ENCODE measurements at places on chromosomes 3 and 15.
A peak's percentile ranks its signal among the peaks of the same experiment; 100 is the strongest.

DNA sequence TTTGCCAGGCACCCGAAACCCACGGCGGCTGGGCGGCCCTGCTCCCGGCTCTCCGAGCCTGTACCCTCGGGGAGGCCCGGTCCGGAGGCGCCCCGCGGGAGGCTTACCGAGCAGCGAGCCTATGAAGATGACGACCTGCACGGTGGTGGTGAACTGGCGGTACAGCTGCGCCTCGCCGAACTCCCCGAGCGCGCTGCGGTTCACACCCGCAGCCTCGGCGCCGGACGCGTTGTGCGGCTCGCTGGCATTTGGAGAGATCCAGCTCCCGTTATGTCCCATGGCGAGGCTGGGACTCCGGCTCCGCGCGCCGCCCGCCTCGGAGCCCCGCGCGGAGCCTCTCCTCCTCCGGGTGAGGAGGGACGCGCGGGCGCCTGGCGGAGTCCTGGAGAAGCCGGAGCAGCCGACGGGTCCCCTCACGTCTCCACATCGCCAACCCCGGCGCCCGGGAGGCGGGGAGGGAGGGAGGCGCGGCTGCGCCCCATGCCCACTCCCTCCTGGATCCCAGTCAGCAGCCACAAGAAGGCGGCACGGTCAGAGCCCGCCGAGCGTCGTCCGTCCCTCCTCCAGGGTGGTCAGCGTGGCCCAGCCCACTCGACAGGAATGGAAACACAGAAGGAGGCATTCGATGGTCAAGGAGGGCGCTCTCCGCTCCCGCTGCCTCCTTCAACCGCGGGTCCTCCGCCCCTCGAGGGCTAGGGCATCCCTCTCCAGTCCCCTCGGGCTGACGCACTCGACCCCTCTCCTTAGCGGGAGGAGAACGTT, at the start of gene GPR176:
TSS of gene GPR176 (minus strand) at position 519 of the 762 bp plus-strand sequence. CDS start at position 279, 240 bp downstream.
- DNase-seq: no peak

GRCh38 chr15:82531496-82532382, 8.5 kb downstream of the RPS17 start:
- DNase-seq: no peak

- DNase-seq: no peak
Measured at GRCh38 chr3:43093006-43093405, 12.9 kb downstream of the POMGNT2 start.

GRCh38 chr3:114155370-114155821, 23.5 kb downstream of the DRD3 start:
- peak; percentile 27 for DNase-seq

- DNase-seq: no peak
Measured at GRCh38 chr3:27568393-27568792, 84.2 kb upstream of the SLC4A7 start.

DNA sequence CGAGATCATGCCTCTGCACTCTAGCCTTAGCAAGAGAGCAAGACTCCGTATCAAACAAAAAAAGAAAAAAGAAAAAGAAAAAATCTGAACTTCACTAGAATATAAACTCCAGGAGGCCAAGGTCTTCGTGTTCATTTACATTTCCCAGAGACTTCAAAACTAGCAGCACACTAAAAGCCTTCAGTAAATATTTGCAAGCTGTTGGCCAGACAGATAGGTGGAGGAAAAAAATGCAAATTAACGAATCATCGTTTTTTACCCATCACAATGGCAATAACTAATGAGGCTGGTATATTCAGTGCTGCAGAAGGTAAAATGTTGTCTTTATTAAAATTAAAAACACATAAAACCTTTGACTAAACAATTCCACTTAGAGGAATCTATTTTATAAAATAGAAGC, 80.6 kb downstream of the CLASP2 start:
- no peak for DNase-seq

- DNase-seq: no peak
Measured at GRCh38 chr3:182092662-182093262, 381.0 kb downstream of the SOX2 start.

DNA sequence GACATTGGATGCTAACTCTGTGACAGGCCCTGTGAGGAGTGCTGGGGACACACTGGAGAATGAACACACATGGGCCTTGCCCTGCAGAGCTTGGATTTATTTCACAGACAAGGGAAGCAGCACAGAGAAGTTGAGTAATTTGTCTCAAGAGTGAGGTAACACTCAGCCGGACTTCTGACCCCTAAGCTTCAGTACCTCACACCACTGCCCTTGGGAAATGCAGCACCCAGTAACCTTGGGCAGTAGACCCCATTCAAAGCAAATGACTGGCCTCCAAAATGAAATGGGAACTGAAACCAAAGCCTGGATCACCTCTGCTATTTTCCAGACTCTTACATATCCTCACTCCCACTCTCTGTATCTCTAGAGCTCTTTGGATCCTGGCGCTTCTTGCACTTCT, 37.3 kb downstream of the RFT1 start:
- no peak for DNase-seq

DNA sequence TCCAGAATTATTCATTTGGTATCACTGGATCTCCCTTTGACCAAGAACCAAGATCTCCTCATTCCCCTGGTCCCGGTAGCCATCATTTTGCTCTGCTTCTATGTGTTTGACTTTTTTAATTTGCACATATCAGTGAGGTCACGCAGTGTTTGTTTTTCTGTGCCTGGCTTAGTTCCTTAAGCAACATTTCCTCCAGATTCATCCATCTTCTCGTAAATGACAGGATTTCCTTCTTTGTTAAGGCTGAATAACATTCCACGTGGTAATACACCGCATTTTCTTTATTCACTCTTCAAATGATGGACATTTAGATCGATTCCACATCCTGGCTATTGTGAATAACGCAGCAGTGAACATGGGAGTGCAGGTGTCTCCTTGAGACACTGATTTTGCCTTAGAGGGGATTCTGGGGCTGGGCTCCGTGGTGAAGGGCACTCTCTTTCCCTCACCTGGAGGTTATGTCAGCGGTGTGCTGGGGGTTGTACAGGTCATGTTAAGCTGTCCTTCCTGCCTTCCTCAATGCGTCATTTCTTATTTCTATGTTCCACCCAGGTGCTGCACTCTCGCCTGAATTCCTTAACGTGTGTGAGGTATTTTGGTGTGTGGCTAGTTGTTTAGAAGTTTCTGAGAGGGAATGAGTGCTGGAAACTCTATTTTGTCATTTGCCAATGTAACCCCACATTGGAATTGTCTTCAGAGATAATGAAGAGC, 212.2 kb downstream of the LPP start:
- DNase-seq: no peak

GRCh38 chr3:162103808-162104207, 607.2 kb downstream of the OTOL1 start:
- DNase-seq: no peak

- DNase-seq: no peak
Measured at GRCh38 chr3:15783361-15783969, 14.3 kb downstream of the ANKRD28 start.

DNA sequence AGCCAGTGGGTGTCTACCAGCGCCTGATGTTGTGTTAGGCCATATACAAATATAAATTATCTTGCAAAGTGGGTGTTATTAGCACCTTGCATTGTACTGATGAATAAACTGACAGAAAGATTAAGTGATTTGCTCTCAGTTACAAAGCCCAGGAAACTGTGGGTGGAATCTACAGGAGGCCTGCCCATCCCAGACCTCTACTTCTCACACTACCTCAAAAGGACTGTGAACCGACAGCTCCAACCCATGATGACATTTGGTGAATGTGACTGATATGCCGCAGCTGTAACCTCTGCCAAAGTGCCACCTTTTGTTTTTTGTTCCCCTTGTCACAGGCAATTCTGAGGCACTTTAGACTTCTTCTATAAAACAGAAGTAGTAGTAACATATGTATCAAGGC, 43.7 kb upstream of the KCNMB2 start:
- DNase-seq: no peak

DNA sequence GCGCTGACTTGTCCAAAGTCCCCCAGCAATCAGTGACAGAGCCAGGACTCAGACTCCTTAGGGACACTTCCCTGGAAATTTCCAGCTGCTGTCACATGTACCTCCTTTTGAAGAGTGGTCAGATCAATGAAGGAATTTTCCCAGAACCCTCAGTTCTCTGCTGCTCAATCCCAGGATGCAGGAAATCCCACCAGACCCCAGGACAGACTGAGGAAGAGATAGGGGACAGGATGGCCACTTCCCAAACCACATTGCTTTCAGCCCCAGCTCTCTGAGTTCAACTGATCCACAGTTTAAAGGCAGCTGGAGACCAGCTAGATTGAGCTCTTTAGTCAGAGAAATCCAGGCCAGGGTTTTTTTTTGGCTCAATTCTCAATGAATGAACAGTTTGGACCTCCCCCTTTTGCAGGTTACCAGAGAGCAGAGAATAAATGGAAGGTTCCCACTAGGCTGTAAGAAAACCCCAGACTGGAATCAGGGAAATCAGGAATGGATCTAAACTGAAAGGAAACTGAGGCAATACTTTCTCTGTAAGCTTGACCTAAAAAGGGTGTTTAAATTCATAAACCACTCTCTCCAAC, 1.5 kb downstream of the CYP1A1 start:
- DNase-seq: peak; percentile 36

DNA sequence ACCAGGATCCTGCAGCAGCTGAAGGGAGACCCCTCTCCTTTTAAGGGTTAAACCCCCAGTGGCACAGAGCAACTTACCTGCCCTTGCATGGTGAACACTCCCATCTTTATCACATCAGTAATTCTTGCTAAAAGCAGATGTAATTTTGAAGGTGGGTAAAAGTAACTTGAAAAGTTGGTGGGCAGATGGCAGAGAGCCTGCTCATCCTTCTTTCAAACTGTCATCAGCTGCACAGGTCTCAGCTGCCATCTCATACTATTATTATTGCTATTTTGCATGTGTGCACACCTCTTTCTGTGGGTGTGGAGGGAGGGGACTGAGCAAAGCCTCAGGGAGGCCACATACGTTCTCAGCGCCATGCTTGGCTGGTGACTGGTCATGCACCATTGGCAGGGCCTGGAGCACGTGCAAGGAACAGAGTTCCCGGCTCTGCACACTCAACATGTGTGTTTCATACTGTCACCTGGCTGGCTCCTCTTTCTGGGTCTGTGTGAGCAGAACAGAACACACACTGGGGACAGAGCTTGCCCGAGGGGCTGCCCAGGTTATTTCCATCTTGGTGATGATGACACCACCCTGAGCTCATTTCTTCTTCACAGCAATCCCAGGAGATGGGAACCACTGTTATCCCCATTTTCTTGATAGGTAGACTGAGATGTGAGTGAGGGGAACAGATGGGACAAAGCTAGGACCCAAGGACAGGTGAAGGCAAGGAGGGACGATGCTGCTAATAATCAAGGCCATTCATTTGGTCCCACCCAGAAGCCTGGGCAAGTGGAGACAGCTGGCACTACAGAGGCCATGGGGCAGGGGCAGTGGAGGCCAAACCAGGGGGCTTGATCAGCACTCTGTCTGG, 95.8 kb upstream of the KLF13 start:
- no peak for DNase-seq

GRCh38 chr3:143243686-143244085, 124.1 kb downstream of the CHST2 start:
- no peak for DNase-seq

DNA sequence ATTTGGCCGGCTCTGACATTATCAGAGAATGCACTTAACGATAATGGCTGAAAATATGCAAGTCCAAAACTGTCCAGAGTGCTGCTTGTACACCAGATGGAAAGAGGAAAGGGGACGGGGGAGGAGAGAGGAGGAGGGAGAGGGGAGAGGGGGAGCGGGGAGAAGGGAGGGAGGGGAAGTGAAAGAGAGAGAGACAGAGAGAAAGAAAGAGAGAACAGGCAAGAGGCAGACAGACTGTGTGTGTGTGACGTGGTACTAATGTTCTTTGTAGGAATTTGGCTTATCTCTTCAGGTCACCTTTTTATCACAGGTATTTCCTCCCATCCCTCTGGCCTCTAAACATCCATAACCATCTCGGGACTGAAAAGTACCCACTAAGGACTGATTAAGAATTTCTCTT, 75.1 kb upstream of the LMOD3 start:
- DNase-seq: no peak

- peak; percentile 41 for DNase-seq
Measured at GRCh38 chr3:45554006-45554666, 40.4 kb upstream of the LIMD1 start.

DNA sequence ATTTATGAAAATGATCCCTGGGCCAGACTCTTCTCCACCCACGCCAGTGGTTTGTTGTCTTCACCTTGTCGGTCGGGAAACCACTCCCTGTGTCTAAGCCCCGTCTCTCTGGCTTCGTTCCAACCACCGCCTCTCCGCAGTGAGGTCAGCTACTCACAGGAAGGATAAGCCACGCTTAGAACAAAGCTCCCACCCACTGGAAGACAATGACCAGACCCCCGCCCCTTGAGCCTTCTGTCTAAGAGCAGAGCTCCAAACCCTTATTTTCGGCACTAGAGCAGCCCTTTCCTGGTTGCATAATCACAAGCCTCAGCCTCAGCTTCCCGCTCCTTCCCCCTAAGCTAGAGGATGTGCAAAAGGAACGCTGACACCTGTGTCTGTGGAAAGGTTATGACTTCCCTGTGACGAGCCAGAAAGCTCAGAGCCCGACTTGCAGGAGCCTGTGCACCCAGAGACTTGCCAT, 114.9 kb upstream of the MEF2A start:
- DNase-seq: peak; percentile 71
